ENCODE measurements at places on chromosomes 6 and 20.
A peak's percentile ranks its signal among the peaks of the same experiment; 100 is the strongest.

GRCh38 chr6:119440953-119441352, 91.4 kb upstream of the MAN1A1 start:
- no peak for DNase-seq

DNA sequence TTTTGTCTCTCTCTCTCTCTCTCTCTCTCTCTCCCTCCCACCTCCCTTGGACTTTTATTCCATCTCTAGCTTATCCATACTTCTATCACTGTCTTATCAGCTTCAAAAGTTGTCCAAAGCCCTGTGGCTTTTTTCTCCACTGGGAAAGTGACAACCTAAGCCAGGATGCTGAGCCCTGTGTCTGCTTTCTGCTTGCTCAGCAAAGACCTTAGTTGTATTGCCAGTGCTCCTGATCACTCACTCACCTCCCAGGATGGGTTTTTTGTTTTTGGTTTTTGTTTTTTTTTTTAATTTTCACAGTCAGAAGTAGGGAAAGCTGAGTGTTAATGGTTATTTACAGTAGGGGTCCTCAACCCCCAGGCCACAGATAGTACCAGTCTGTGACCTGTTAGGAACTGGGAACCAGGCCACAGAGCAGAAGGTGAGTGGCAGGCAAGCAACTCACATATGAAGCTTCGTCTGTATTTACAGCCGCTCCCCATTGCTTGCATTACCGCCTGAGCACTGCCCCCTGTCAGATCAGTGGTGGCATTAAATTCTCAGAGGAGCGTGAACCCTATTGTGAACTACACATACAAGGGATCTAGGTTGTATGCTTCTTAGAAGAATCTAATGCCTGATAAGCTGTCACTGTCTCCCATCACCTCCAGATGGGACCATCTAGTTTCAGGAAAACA, 125.0 kb upstream of the ID4 start:
- no peak for DNase-seq

GRCh38 chr6:12944001-12944400, 227.4 kb downstream of the PHACTR1 start:
- no peak for DNase-seq

- DNase-seq, result no peak
These were observed 8.2 kb downstream of the ARHGAP40 start for GRCh38 chr20:38609815-38610214.

DNA sequence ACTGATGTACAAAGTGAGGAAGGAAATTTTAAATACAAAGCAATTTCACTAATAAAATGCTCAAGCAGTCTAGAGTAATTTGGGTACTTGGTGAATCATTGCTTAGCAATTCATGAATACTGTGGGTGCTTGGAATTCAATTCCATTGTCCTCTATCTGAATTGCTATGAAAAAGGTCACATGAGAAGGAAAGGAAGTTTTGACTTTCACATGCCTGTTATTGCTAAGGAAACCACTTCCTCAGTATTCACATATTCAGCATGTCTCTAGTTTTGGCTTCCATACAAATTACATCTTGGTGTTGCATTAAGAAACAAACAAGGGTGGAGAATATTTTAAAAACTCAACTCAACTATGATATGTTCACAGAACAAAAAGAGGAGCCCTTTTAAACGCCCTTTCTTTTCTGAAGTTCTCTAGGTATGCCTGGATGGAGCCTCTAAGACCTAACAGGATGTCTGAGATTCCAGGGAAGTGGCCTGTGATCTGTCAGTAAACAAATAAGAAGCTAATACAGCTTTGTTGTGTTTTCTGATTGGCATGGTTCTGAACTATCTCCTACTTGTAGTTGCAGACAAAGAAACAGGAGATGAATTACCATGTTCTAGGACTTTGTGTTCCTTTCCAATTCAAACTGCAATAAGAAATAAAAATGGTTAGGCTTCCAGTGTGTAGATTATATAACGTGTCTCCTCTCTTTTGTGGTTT, 190.4 kb downstream of the OGFRL1 start:
- DNase-seq, result no peak

DNA sequence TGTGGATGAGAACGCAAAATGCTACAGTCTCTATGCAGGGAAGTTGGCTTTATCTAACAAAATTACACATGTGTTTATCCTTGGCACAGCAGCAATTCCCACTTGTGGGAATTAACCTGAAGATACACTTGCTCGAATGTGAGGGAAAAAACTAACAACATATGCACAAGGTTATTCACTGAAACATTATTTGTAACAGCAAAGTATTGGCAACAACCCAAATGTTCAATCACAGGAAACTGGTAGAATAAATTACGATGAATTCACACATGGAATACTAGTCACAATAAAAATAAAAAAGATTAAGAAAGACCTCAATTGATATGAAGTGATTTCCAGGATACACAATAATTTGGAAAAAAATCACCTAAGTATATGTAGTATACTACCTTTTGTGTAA, 68.1 kb upstream of the OGFRL1 start:
- no peak for DNase-seq

GRCh38 chr20:59016795-59017492, 2.3 kb upstream of the TUBB1 start:
- DNase-seq, result peak; percentile 23

GRCh38 chr6:123925842-123926399, 122.3 kb downstream of the NKAIN2 start:
- no peak for DNase-seq

GRCh38 chr20:14193885-14194284, 143.5 kb downstream of the FLRT3 start:
- DNase-seq, result no peak

DNA sequence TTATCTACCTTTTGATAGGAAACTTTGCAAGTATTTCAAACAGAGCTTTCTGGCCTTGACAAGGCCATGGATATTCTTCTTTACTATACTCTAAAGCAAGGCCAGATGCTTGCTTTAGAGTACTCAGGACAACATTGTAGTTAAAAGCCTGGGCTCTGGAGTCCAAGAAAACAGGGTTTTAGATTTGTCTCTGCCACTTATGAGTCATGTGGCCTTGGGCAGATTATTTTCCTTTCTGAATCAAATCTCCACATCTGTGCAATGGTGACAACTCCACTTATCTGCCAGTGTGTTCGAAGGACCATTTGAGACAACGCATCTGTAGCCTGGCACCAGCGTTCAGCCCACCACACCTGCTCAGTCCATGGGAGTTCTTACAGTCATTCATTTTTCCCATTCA, 265.9 kb upstream of the RIN2 start:
- DNase-seq, result no peak

DNA sequence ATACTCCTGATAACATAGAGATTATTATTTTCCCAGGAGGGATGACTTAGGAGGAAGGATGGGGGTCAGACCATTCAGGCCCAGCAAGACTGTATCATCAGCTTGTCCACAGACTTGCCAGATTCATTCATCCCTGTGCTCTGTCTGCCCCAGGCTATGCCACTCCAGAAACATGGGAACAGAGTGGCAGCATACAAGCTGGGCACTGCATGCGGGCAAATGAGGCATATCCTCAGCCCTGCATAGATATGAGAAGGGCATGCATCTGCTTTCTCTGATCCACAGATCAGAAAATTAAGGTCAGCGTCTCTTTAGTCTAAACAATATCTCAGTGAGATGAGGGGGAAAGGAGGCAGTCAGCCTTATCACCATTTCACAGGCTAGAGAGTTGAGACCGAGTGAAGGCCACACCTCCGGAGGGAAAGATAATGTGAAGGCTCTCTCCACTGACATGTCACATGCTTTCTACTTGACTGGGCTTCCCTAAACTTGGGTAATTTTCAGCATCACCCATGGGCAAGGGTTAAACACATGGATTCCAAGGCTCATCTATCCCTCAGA, 140.5 kb downstream of the TFAP2B start:
- DNase-seq, result no peak

DNA sequence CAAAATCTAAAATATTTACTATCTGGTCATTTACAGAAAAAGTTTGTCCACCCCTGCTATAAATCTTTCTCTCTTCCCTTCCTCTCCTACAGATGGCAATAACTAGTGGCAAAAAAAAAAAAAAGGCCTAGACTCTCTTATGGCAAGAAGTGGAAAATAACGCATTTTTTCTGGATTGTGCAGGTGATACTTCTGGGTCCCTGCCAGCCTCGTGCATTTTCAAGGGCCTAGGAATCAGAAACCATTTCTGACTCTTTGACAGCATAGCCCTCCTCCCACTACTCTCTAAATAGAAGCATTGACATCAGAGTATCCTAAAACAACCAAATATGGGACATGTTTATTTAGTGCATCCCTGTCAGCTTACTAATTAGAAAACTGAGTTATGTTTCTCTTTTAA, 251.0 kb downstream of the KHDC1L start:
- DNase-seq, result no peak

DNA sequence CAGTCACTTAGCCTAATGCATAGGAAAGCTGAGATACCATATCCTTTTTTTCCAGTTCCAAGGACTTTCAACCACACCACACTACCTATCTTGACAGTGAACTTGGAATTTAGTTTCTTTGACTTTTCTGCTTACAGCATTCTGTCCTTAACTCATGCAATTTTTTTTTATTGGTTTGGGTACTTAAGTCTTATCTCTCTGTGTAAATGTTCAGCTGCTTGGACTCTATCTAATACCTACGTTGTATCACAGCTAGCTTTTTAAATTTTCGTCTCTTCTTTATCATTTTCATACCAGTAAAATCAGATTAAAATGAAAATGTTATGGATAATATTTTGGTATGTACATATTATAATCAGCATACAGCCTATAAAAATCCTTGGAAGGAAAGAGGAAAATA, 106.9 kb upstream of the ADGRF1 start:
- DNase-seq, result no peak

GRCh38 chr6:62283796-62284411, 2.1 kb downstream of the KHDRBS2 start:
- no peak for DNase-seq

DNA sequence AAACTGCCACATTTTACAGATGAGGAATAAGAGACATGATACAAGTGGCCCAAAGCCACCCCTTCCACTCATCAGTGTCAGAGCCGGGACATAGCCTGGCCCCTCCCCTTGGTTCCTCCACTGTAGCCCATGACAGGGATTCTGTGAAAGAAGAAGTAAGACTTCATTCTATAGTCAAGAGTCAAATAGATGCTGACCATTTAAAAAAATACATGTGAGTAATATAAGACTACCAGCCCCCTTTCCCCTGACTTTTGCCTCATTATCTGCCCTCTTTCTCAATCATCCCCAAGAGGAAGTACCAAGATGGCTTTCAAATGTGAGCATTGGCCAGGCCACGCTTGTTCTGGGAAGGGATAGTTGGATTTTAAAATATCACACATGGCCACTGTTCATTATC, 57.8 kb upstream of the TAB2 start:
- DNase-seq, result no peak

- DNase-seq, result no peak
These were observed 443.0 kb downstream of the COL12A1 start for GRCh38 chr6:74762841-74763240.

- no peak for DNase-seq
These were observed 62.1 kb downstream of the SLC24A3 start for GRCh38 chr20:19274412-19275015.

- no peak for DNase-seq
These were observed 78.4 kb upstream of the IYD start for GRCh38 chr6:150290429-150290828.

DNA sequence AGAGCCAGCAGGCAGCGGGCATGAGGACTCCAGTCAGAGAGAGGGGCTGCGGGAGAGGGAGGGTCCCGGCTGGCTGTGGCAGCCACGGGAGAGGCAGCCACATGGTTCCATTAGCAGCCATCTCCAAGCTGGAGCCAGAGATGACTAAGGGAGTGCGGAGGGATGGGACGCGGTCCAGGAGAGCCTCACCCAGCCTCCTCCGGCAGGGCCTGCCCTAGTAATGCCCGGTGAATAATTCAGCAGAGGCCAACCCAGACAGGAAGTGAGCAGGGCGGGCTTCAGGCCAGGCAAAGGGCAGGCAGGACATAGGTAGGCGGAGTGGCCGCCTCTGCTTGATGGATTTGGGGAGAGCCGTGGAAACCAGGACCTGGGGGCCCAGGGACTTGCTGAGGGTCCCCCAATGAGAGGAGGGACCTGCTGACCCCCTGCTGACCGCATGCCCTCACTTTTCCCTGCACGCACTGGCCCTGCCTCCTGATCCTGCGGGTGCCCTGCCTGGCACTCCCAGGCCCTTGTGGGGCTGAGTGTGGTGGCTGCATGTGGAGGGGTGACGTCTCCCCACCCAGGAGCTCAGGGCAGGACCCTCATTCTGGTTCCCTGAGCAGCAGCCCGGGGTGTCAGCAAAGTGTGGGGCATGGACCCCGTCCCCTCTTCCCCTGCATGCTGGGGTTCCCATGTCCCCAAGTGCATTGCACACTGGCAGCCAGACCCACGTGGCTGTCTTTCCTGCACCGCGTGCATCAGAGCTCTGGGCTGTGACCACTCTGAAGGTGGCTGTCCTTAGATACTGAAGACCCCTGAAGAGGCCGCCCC, 51.8 kb upstream of the SLCO4A1 start:
- DNase-seq, result no peak

DNA sequence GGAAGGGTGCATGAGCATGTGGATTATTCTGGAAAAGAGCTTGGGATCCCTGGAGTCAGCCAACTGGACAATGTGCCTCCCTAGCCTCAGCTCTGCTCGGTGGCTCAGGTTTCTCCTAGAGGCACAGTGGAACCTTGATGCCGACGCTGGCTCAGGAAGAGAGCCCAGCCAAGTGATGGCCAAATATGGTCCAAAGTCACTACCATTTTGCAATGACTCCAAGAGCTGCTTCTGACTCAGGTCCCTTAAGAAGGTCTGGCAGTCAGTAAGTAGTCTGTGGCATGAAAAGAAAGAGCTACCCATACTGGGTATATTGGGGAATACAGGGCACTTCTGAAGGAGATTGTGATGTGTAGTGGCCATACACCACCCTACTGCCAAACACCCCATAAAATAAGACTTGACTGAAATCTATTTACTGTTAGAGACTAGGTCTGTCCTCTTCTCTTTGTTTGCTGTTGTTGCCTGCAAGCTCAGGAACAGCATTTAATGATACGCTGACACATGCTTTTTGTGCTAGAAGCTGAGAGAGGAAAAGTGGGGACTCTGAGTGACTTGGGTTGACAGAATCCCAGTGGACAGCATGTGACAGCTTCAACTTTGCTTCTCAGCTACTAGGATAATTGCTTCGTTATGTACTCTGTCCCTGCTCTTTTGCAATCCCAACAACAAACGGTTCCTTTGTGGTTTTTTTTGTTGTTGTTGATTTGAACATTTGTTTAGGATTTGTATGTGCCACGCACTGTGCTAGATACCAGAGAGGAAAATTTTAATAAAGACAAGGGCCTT, 30.3 kb upstream of the OGFRL1 start:
- DNase-seq, result no peak

DNA sequence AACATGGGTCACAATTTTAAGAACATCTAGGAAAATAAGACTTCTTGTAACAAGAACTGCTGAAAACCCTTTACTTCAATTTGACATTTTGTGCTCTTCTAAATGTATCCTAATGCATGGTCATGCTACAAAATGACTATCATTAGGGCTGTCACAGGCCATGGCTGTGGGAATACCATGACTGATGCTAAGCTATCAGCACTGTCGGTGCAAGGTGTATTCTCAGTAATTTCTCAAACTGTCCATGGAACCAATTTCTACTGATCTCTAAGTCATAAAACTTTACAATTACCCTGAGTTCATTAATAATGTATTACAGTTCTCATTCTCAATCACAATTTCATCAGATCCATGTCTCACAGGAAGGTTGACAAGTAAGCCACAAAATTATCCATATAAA, 625.3 kb downstream of the EYS start:
- DNase-seq, result no peak

- DNase-seq, result no peak
These were observed 84.6 kb downstream of the ID4 start for GRCh38 chr6:19921786-19922185.
